CD4-positive, alpha-beta T cell treated with Interleukin-4 for 1 hour (primary cell): ENCODE measurements at places on chromosomes 13 and 19.

GRCh38 chr19:56092685-56093631, 28.1 kb downstream of the ZNF787 start:
- DNase-seq: no peak

GRCh38 chr13:31797154-31797775, 57.9 kb downstream of the RXFP2 start:
- no peak for DNase-seq

- DNase-seq: no peak
These were observed 23.4 kb upstream of the EID2 start for GRCh38 chr19:39563408-39563807.

DNA sequence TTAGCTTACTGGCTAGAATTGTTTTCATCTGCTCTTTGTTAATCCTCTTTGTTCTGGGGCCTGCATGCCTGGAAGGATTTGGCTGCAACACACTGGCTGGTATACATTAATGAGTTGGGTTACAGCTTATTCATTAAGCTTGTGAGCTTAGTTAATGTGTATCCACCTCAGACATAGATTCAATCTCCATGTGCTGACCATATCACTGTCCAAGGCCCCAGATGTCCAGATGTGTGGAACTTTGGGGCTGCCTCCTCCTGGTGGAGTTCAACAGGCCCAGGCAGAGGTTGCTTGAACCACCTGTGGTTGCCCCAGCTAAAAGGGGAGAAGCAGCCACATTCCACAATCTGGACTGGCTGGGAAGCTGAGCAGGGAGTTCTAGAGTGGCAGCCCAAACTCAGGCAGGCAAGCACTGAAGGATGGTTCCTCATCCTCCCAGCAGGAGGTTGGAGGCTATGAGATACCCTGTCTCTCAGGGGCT, 5.4 kb downstream of the DIAPH3 start:
- no peak for DNase-seq

DNA sequence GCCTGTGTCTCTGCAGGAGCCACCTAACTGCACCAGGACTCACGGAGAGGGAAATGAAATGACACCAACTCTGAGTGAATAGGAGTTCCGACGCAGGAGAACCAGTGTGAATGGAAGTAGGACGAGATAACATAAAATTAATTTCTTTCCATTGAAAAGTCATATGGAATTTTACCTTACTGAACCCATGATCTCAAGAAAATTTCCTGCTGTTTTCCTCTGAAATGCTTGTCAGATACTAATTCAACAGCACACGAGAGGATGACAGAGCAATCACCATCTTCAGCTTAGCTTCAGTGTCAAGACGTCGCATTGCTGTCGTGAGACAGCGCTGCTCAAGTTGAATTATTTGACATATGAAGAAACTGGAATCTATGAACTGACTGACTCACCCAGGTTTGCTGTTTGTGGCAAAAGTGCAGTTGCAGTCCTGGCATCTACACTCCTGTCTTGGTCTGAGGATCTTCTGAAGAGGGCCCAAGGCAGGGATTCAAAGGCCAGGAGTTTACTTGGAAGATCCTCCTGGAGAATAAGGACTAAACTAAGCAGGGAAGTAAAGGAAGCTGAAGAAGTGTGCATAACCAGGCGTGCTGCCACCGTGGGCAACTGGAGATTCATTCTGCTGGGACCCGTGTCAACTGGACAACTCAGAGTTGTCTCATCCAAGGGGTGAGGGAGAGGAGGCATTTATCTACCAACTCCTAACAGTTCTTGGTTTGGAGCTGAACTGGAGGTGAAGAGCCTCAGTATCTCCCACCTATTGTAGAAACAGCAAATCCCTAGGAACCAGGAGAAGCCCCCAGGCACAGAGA, 214.4 kb upstream of the IRS2 start:
- no peak for DNase-seq

DNA sequence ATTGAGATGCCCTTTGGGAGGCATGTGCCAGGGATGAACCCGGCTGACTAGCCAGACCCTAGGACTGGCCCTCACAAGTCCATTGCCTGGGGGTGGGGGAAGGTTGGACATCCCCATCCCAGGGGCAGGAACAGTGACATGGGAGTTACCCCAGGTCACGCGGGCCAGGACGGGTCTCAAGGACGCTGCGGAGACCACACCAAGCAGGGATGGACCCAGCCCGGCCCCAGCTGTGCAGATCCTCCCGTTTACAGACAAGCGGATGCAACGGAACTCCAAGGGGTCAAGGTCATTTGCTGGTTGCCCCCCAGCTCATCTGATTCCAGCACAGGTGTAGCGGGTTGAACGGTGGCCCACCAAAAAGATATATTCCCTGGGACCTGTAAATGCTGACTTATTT, 20.0 kb downstream of the F2RL3 start:
- no peak for DNase-seq

DNA sequence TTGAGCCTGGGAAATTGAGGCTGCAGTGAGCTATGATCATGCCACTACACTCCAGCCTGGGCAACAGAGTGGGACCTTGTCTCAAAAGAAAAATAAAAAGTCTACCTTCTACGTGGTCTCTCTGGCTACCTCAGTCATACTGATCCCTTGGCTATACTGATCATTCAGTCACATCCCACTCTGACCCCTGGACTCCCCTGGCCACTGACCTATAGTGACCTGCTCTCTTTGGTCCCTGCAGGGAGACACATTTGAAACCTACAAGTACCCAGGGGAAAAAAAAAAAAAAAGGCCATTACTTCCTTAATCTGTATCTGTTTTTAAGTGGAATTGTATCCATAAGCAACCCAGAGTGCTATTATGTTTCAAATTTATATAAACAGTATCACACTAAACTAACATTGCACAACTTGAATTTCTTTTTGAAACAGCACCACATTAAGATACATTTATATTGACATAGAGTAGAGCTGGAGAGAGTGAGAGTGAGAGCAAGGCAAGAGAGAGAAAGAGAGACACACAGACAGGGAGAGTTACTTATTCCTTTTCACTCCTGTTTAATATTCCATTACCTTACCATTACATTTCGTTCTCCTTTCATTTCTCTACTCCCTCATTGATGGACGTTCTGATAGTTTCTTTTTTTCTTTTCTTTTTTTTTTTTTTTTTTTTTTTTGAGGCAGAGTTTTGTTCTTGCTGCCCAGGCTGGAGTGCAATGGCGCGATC, 23.7 kb upstream of the CERS4 start:
- no peak for DNase-seq

DNA sequence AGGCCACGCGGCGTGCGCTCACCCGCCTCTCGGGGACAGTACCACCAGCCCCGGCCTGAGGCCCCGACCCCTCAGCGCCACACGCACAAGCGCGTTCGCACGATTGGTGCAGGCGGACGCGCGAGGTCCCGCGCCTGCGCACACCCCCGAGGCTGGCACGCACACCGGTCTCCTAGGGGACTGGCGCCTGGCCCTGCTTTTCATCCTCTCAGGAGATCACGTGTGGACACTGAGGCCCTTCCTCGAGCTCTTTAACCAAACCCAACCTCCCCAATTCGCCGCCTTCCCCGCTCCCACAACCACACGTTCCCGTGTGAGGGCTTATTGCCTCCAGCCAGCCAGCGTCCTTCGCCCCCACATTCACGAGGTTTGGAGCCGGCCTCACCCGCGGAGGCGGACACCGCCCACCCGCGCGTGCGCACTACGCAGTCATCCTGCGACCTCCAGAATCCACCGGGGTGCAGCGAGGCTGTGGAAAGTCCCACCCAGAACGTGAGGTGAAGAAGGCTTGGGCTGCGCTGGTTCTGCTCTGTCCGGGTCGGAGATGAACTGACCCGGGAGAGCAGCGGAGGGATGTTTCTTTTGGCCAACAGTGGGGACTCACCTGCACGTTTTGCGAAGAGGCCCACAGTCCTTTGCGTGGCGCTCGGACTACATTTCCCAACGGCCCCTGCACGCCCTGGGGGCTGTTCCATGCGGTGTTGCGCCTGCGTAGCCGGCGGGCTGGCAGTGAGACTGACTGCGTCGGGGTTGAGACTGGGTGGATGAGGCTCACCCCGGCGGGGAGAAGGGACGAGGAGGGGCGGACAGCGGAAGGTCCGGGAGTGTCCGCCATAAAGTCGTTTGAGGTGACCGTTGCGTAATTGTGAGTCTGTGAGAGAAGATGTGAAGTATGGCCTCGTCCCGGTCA, 539 bp upstream of the ZNF667 start:
- DNase-seq: peak; percentile 81

DNA sequence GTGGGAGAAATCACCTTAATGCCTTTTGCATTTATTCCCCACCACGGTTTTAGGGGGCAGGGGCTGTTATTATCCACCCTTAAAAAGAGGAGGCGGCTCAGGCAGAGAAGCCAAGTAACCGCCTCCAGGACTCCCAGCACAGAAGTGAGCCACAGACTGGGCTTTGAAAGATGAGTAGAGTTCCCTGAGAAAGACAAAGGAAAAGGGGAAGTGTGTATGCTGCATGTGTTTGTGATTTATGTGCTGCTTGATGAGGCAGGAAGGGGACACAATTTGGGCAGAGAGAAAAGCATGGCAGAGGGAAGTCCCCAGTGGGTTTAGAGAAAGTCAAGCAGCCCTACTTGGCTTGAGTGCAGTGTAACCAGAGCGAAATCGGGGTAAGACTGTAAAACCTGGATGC, 85.0 kb downstream of the DOCK9 start:
- DNase-seq: no peak

- DNase-seq: no peak
These were observed 124.3 kb upstream of the TMTC4 start for GRCh38 chr13:100798739-100799361.

GRCh38 chr13:114272977-114273376, 8.4 kb upstream of the UPF3A start:
- no peak for DNase-seq

DNA sequence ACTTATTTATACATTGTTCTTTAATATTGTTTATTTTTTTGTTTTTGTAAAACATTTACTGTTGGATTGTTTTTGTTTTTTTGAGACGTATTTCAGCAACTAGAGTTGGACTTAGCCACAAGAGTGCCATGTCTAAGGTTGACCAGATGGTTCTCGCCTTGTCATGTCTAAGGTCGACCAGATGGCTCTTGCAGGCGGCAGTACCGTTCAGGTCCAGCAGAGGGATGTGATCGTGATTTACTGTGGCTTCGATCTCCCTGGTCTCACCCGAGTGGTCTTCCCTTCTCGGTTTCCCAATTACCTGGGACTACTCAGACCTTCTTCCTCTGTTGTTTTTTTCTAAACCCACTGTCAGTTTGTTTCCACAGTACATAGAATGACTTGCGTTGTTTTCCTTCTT, 1438.6 kb downstream of the UQCRFS1 start:
- no peak for DNase-seq

- no peak for DNase-seq
These were observed 63.4 kb upstream of the MED4 start for GRCh38 chr13:48158290-48158689.

DNA sequence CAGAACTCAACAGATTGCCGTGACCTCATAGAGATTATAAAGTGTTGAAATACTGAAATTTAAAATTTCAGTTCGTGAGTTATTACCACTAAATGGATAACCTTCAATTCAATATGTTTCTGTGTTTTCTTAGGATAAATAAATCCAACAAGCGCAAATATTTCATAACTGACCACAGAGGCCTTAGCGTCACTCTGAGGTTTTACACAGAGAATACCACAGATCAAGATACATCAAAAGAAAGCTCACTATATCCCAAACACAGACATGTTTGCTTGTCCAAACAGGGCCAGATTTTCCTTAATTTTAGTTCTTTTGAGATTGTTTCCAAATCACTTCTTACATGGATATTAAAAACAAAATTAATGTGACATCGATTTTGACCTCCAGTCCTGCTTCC, 235.8 kb downstream of the EFNB2 start:
- no peak for DNase-seq

- no peak for DNase-seq
These were observed 128.8 kb downstream of the STK24 start for GRCh38 chr13:98447881-98448641.

GRCh38 chr13:80131204-80131603, 209.7 kb downstream of the SPRY2 start:
- DNase-seq: no peak

DNA sequence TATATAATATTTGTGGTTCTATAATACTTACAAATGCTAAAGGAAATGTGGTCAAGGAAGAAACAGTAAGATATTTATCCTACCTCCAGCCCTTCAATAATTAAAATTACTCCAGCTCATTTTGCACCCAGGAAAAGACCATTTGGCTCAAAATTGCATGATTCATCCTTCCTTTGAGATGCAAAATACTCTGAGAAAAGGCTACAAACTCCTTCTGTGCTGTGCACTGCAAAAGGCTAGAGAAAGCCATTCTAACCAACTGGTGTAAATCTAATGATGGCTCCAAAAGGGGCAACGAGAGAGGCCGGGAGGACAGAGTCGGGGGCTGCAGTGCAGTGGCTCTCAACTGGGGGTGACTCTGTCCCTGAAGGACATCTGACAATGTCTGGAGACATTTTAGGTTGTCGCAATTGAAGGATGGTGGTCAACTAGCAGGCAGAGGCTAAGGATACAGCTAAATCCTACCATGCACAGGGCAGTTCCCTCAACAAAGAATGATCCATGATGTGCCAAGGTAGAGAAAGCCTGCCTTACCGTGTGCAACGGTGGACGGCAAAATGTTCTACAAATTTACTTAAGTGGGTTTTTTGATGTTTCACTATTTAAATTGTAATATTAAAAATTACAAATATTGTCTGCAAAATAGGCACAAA, 32.6 kb downstream of the SLC7A1 start:
- no peak for DNase-seq

- DNase-seq: no peak
These were observed 5.2 kb downstream of the INSR start for GRCh38 chr19:7288977-7289376.

DNA sequence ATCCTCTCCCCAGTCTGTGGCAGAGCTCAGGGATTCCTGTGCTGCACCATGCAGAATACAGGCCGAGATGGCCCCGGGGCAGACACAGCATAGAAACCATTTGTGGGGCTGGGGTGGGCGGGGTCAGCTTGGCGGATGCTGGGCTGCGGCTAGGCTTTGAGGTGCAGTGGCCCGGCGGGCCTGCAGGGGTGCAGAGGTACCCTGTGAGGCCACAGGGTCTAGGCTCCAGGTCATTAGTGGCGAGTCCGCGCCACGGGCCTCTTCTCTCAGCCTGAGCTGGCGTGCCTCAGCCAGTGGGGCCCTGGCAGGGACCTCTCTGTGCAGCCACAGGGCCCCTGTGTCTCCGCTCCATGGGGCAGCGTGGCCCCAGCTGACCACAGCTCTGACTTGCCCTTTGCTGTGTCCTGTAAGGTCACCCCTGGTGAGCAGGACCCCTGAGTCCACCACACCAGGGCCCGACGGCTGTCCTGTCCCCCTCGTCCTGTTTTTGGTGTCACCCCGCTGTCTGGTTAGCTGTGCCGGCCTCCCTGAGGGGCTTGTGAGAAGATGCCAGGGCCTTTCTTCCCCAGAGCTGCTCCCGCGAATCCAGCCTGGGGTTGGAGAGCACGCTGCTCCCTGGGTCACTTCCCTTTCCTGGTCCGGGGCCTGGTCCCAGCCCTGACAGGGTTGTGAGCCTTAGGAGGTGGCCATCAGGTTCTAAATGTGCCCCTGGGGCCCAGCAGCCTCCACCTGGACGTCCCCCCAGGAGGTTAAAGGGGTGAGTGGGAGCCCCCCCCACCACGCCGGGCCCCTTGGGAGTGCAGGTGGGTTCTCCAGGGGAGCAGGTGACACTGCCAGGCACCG, 12.1 kb downstream of the KDM4B start:
- DNase-seq: no peak

GRCh38 chr13:110938662-110939421, 24.0 kb upstream of the ANKRD10 start:
- no peak for DNase-seq

- no peak for DNase-seq
These were observed 55.4 kb downstream of the KDM4B start for GRCh38 chr19:5024282-5024681.
